ENCODE measurements at places on chromosomes 12 and 14. TPM values are rescaled to one million over a fixed set of nuclear protein-coding genes. Genes with fewer than 3 reads are reported as not detected.

DNA sequence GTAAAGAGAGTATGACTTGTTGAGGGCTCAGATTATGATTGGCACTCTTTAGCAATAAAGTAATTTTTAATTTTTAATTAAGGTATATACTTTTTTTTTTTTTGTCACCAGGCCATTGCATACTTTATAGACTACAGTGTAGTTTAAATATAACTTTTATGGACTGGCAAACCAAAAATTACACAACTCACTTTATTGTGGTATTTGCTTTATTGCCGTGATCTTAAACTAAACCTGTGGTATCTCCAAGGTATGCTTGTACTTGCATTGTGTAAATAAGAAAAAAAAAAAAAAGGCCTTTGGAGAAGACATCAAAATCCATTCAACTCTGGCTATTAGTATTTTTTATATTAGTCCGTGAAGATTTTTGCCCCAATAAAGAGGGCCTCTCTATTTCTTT, 646.7 kb upstream of the FOXG1 start:
- H3K4me1 ChIP-seq = no peaks in the 10 kb centered on the region
- no peaks in the 10 kb centered on the region for H3K27me3 ChIP-seq
- no peak for DNase-seq

- no peak overlapping the region for H3K27ac ChIP-seq
- no peaks in the 10 kb centered on the region for H3K36me3 ChIP-seq
- no peak for DNase-seq
- H3K4me1 ChIP-seq = no peaks in the 10 kb centered on the region
- H3K4me3 ChIP-seq = no peak overlapping the region
- no peaks in the 10 kb centered on the region for H3K27me3 ChIP-seq
Measured at GRCh38 chr14:41051801-41052200, 554.9 kb upstream of the LRFN5 start.

GRCh38 chr14:78154827-78155226, 15.3 kb upstream of the NRXN3 start:
- H3K4me1 ChIP-seq = no peaks in the 10 kb centered on the region
- no peak overlapping the region for H3K4me3 ChIP-seq
- no peaks in the 10 kb centered on the region for H3K36me3 ChIP-seq
- H3K27ac ChIP-seq = no peak overlapping the region
- peaks cover 20% of the 10 kb centered on the region for H3K27me3 ChIP-seq
- no peak for DNase-seq

GRCh38 chr12:54282949-54283593, 2.5 kb downstream of the HNRNPA1 start:
- H3K4me1 ChIP-seq = peaks cover 41% of the 10 kb centered on the region
- no peaks in the 10 kb centered on the region for H3K36me3 ChIP-seq
- peak; percentile 51 for DNase-seq
- no peak overlapping the region for H3K4me3 ChIP-seq

GRCh38 chr14:105085766-105086165, 20.5 kb upstream of the GPR132 start:
- peaks cover 8% of the 10 kb centered on the region for H3K4me1 ChIP-seq
- H3K27ac ChIP-seq = no peak overlapping the region
- no peaks in the 10 kb centered on the region for H3K27me3 ChIP-seq
- DNase-seq = no peak

DNA sequence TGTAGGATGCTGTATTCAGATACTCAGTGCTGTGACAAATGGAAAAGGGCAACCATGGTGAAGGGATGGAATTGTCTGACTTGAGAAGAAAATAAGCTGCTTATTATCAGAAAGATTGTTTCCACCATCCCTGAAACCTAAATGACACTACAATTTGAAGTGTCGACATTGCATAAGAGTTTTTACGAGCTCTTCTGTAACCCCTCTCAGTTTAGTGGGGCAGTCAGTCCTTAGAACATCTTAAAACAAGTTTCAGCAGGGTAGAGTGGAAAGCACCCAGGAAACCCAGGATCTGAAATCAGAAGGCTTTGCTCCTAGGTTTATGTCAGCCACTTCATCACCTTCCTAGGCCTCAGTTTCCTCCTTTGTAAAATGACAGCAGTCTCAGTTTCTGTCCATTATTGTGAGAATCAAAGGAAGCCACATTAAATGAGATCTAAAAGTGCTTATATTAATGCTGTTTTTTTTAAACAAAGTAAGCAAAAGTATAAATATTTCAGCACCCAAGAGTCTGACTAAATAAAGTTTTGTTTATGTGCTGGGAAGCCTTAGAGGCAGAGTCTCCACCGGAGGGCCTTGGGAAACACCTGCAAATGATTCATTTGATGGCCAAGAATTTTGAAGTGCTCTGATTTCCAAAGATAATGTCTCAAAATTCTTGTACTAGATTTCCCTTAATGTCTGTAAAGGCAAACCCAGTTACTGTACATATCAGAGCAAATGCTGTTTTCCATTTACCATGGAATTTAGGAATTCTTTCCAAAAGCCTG, 1.8 kb downstream of the IFT43 start:
- H3K4me1 ChIP-seq = peaks cover 11% of the 10 kb centered on the region
- H3K27me3 ChIP-seq = no peaks in the 10 kb centered on the region
- no peak overlapping the region for H3K27ac ChIP-seq

DNA sequence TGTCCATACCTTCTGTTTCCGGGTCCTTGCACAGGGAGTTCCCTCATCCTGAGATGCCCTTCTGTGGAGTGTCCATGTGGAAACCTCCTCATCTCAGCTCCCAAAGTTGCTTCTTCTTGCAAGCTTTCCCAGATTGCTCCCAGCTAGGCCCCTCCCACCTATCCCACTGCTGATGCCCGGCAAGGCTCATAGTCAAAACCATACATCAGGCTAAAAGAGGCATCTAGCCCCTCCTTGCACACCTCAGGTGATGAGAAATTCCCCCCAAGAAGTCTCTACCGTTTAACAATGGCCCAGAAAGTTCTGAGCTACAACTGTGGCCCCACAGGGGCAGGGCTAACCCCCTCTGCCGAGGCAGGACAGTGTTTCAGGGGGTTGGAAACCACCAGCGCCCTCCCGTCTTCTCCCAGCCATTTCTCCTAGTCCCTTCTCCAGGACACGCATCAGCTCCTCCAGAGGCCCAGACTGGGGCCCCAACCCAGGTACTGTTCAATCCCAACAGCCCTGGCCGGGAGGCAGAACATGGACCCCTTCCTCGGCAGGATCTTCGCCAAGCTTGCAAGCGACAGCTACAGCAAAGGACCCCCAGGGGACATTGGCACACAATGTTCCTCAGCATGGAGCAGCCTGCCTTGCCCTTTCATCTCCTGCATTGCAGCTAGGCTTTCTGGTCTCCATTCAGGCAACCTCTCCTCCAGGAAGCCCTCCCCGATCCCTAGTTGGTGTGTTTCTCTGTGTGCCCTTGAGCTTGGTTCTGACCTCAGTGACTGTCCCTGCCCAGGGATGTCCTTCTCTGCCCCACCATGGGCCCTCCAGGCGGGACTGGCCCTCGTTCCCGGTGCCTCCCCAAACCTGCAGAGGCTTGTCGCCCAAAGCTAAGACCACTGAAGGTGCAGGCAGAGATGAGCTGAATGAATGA, 4.5 kb upstream of the BEGAIN start:
- H3K36me3 ChIP-seq = no peaks in the 10 kb centered on the region
- no peak for DNase-seq
- H3K4me1 ChIP-seq = no peaks in the 10 kb centered on the region
- H3K4me3 ChIP-seq = no peak overlapping the region
- H3K27ac ChIP-seq = no peak overlapping the region

- H3K27me3 ChIP-seq = no peaks in the 10 kb centered on the region
- H3K4me3 ChIP-seq = no peak overlapping the region
- H3K4me1 ChIP-seq = peaks cover 7% of the 10 kb centered on the region
- no peak for DNase-seq
- no peak overlapping the region for H3K27ac ChIP-seq
Measured at GRCh38 chr14:103496776-103497175, 25.9 kb downstream of the CKB start.

- H3K27me3 ChIP-seq = peaks cover 20% of the 10 kb centered on the region
- no peaks in the 10 kb centered on the region for H3K4me1 ChIP-seq
- no peak overlapping the region for H3K4me3 ChIP-seq
Measured at GRCh38 chr12:5155866-5156265, 112.2 kb downstream of the KCNA5 start.

DNA sequence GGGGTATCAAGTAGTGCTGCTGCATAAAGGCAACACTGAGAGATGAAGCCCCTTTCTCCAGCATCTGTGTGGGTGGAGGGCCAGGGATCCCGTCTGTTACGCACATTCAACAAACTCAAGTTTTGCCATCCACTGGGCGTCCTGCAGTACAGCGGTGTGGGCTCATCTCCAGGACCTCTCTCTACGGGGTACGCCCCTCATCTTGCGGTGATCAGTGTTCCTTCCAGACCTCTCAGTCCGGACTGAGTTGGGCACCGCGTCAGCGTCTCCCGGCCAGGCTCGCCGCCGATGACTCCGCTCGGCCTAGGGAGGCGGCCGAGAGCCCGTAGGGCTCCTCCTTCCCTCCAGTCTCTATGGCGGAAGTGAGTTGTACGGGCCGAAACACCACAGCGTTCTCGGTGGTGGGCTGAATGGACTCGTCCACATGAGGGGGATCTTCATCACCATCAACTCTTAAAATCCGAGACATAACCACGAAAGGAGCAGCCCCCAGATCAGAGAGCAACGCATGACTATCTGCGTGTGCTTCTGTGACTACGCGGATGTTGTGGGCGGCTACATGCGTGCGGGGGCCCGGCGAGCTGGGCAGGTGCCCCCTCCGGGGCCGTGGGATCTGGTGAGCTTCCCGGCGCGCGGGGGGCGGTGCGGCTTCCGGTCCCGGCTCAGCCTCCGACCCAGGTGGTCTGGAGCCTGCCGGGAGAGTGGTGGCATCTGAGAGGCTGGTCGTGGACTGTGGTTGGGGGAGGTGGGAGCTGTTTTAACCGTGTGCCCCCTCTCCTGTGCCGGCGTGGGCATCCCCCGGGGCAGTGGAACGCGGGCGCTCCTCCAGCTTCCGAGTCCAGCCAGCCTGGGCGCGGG, at the start of gene ATG101:
ATG101 (plus strand) TSS at position 652 of the 858 bp plus-strand sequence. CDS start 3,673 bp downstream, outside the sequence.
- peak; percentile 92 for DNase-seq
- peak within 1 kb of the TSS; percentile 93 for H3K4me3 ChIP-seq
- peaks cover 12% of the 10 kb centered on the region for H3K36me3 ChIP-seq
- no peaks in the 10 kb centered on the region for H3K27me3 ChIP-seq
- peaks cover 44% of the 10 kb centered on the region for H3K4me1 ChIP-seq
- H3K27ac ChIP-seq = peak within 1 kb of the TSS; percentile 98

DNA sequence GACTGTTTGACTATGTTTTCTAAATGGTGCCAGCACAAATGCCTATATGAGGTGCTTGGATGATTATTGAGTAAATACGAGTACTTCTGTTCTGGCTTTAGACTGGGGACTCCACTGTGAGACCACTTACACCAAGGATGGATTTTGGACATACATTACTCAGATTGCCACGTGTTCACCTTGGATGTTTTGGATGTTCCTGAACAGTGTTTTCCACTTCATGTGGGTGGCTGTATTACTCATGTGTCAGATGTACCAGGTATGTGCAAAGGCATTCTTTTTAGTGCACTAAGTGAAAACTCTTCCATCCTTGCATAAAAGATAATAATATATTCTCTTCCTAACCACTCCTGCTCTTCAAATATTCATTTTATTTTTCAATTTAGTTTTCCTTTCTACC, 30.7 kb downstream of the CSRP2 start:
- no peak overlapping the region for H3K27ac ChIP-seq
- DNase-seq = no peak
- H3K4me3 ChIP-seq = no peak overlapping the region
- peaks cover 30% of the 10 kb centered on the region for H3K36me3 ChIP-seq

DNA sequence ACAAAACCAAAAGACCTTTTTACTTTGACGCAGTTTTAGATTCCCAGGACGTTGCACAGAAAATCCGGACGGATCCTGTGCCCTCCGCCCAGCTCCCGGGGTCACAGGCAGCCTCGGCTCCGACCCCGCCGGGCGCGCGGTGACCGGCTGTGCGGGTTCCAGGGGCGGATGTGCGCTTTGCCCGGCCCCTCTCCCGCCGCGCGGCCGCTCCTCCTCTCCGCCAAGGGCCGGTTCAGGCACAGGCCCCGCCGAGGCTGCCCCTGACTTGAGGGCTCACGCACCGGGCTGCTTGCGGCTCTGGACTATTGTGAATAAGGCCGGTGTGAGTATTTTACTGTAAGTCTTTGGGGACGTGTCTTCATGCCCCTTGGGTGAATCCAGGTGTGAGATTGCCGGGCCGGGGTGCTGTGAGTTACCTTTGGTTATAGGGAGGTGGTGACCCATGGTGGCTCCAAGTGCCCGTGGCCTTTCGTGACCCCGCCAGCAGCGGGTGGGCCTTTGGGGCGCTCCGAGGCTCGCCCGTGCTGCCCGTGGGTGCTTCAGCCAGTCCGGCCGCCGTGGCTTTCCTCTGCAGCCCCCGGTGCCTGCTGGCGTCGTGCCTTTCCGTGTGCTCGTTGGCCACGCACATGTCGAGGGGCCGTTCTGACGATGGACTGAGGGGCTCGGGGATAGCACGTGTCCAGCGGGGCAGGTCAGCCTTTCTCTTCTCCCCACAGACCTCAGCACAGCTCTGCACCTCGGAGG, 45.9 kb downstream of the NOC4L start:
- no peak overlapping the region for H3K27ac ChIP-seq
- H3K4me3 ChIP-seq = peak overlapping the region; percentile 89
- peaks cover 9% of the 10 kb centered on the region for H3K36me3 ChIP-seq

DNA sequence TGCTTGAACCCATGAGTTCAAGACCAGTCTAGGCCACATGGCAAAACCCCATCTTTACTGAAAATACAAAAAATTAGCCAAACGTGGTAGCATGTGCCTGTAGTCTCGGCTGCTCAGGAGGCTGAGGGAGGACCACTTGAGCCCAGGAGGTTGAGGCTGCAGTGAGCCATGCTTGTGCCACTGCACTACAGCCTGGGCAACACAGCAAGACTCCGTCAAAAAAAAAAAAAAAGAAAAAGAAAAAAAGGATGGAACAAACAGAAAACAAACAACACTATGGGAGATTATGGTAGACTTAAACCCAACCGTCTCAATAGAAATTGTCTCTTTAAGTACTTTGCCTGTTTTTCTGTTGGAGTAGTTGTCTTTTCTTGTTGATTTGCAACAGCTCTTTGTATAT, 36.4 kb downstream of the PYM1 start:
- DNase-seq = no peak
- no peak overlapping the region for H3K27ac ChIP-seq
- H3K36me3 ChIP-seq = no peaks in the 10 kb centered on the region
- no peak overlapping the region for H3K4me3 ChIP-seq
- H3K27me3 ChIP-seq = no peaks in the 10 kb centered on the region
- no peaks in the 10 kb centered on the region for H3K4me1 ChIP-seq

GRCh38 chr12:97597031-97597751, 134.6 kb downstream of the RMST start:
- H3K4me1 ChIP-seq = no peaks in the 10 kb centered on the region
- H3K27ac ChIP-seq = no peak overlapping the region
- no peak for DNase-seq
- no peaks in the 10 kb centered on the region for H3K36me3 ChIP-seq

GRCh38 chr14:70666361-70666686, 24.6 kb downstream of the TTC9 start:
- H3K4me3 ChIP-seq = no peak overlapping the region
- peaks cover 55% of the 10 kb centered on the region for H3K4me1 ChIP-seq
- DNase-seq = no peak

Gene CCDC177
- total RNA-seq = not detected

Gene PTPRO
- 0.25 TPM for total RNA-seq

Gene ACOT6
- total RNA-seq = not detected

Gene INHBC
- total RNA-seq = not detected

Gene NTN4
- total RNA-seq = not detected

Gene ANO4
- not detected for total RNA-seq

Gene NOVA1
- total RNA-seq = not detected

Gene RARG
- total RNA-seq = 4.6 TPM

Gene TAS2R30
- total RNA-seq = 1.6 TPM
